ENCODE measurements at places on chromosomes 6 and 20.

GRCh38 chr6:54198134-54198533 lies 86.9 kb downstream of the MLIP start:
- no peak for DNase-seq

DNA sequence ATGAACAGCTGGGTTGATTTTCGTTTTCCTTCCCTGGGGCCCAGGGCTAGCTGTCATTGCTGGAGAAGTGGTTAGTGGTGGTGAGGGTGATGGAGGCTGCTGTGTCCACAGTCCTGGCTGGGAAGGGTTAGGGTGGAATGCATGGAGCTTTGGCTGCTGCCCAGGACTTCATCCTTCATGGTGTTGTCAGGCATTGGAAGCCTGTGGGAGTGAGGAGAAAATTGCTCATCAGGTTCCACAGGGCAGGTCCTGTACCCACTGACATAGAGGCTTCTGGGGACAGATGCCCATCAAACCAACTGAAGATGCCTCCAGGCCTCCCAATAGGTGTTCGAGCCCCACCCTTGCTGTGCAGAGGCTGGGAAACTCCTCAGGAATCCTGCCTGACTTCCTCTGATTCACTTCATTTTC lies 262.4 kb upstream of the SUPT3H start:
- DNase-seq = no peak

- no peak for DNase-seq
Measured at GRCh38 chr6:38311201-38311600, 328.5 kb downstream of the BTBD9 start.

DNA sequence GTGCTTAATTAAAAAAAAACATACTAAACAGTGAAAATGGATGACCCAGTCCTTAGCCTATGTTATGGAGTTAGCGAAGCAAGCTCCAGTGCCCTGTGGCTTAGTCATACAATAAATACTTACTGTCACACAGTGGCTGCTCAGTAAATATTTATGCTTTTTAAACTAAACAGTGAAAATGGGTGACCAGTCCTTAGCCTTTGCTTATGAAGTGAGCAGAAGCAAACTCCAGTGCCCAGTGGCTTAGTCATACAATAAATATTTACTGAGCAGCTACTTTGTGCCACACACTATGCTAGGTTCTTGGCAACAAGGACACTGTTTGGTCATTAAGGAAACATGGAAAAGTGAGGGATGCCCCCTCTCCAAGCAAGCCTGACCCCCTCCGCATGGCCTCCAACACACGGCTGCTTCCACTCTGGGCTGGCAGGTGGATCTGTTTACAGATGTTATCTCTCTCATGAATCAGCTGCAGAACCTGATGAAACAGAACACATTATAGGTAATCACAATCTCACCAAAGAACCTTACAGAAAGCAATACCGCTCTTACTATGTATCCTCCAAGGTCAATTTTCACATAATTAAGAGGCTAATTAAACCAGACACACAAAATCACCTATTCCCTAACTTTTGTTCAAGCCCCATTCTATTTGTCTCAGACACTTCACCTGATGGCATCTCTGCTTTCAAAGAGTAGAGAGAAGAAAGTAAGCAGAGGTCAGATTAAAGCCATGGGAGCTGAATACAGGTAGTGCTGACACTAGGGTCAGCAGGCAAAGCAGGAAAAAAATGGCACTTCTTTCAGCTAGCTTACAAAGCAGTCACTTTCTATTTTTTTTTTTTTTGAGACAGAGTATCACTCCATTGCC lies 27.3 kb downstream of the CDK5RAP1 start:
- no peak for DNase-seq

DNA sequence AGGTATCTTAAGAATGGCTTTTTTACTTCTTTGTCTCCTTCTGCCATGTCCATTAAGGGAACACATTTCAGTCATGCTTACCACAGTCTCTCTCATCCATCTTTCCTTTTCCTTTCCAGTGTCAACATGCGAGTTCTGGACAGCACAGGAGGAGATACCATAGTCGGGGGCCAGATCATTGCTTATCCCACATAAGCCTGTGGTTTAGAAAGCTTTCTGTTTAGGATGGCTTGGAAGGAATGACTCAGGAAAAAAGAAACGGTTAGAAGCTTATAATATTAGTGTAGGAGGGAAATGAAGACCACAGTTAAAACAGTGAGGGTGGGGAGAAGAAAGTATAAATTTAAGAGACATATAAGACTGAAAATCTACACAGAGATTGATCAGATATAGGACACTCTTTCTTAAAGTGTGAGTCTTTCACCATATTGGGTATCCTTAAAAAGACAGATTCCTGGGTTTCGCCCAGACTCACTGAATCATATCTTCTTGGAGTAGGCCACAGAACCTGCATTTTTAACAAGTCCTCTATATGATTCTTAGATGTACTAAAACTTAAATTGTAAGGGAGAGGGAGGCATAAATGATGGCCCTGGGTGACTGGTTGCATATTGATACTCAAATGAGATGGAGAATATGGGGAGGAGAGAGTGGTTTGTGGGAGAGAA lies 36.1 kb downstream of the DSE start:
- DNase-seq = no peak

DNA sequence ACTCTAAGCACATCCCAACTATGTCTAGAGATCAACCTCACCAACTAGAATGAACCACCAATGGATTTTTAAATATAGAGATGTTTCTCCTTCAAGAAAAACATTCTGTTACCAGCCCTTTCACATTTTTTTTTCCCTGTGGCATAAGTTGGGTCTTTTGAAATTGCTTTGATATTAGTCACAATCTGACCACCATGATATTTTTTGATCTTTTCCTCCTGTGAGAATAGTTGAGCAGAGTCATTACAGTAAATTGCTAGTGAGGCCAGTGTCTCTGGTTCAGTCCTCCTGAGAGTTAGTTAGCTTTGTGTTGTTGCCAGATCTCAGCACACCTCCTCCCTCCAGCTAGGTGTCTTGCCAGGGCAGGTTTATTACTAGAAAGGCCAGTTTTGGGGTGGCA lies 79.7 kb upstream of the MYLIP start:
- DNase-seq = no peak

GRCh38 chr6:122998403-122998975 lies 2.5 kb downstream of the CLVS2 start:
- no peak for DNase-seq

DNA sequence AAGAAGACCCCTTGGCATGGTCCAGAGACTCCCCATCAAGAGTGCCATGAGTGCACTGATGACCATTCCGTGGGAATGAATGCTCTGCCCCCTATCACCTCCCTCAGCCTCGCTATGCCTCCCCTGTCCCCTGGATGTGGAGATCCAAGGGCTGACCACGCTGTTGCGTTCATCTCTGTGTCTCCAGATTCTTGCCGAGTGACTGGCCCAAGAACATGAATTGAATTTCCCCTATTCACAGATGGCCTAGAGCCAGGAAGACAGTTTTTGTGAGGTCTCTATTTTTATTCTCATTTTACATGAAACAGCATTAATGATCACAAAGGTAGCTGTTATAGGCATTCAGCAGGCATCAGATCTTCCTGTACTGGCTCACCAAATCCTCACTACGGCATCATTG lies 33.6 kb downstream of the MAFB start:
- DNase-seq = no peak

DNA sequence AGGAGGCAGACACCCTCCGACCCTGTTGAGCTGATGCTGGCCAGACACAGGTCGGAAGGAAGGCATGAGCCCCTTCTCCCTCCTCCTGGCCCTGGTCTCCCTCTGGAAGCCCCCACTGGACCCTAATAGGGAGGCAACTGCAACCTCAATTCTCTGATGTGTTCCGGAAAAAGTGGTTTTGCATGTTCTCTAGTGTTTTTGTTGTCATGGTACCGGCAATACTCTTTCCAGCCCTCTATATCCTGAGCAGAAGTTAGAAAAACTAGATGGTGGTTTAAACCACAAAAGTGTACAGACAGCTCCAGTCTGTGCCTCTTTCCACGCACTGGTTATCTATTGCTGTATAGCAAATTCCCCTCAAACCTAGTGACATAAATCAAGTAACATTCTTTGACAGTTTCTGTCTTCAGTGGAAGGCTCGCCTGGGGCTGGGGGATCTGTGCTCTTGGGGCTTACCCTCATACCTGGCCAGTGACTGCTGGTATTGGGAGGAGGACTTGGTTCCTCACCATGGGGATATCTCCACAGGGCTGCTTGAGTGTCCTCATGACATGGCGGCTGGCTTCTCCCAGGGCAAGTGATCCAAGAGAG lies 37.0 kb downstream of the SYTL3 start:
- no peak for DNase-seq

DNA sequence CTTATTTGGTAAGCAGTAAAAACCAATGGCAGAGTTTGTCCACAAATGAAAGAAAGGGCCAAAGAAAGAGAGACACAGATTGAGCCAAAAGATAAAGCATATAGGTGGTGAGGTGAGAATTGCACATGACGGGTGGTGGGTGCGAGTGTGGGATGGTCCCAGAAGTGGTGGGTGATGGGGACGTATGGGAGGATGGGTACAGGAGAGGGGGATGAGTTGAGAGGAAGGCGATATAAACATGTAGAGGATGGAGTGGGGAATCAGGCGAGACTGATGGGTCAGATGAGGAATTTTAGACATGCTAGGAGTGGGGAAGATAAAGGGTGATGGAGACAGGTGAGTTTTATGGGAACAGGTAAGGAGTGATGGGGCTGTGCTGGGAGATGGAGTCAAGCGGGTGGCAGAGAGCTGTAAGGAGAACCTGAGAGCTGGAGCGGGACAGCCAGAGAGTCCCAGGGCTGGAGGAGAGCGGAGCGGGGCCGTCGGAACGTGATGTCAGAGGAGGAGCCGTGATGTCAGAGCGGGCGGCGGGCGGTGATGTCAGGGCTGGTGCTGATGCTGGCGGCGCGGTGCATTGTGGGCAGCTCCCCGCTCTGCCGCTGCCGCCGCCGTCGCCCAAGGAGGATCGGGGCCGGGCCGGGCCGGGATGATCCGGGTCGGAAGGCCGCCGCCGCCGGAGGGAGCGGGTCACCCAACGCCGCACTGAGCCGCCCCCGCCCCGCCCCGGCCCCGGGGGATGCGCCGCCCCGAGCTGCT lies at the start of gene TTBK1:
TSS of gene TTBK1 (plus strand) at position 574 of the 756 bp plus-strand sequence. CDS start 3,180 bp downstream, outside the sequence.
- DNase-seq = no peak

DNA sequence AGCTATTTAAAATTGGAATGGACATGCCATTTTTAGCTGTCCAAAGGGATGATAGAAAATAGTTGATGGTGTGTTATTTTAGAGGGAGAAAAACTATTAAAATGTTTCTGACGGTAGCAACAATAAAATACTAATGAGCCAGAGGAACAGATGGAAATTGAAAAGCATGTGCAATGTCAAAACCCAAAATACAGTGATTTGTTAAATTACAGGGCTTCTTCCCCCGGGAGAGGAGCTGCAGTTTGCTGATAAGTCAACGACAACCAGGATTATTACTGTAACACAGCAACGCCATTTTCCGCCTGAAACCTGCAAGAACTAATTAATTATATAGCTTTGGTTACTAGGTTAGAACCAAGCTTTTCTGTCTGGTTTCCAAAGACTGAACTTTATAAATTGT lies 179.6 kb upstream of the SPTLC3 start:
- no peak for DNase-seq

DNA sequence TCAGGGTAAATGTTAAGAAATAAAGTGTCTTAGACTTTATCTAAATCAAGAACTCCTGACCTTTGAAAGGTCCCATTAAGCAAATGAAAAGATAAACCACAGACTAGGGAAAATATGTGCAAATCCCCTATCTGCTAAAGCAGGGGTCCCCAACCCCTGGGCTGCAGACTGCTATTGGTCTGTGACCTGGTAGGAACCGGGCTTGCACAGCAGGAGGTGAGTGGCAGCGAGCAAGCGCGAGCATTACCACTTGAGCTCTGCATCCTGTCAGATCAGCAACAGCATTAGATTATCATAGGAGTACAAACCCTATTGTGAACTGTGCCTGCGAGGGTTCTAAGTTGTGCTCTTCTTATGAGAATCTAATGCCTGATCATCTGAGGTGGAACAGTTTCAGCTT lies 42.4 kb downstream of the LCA5 start:
- no peak for DNase-seq

GRCh38 chr20:38072898-38073297 lies 39.4 kb downstream of the RPRD1B start:
- no peak for DNase-seq

DNA sequence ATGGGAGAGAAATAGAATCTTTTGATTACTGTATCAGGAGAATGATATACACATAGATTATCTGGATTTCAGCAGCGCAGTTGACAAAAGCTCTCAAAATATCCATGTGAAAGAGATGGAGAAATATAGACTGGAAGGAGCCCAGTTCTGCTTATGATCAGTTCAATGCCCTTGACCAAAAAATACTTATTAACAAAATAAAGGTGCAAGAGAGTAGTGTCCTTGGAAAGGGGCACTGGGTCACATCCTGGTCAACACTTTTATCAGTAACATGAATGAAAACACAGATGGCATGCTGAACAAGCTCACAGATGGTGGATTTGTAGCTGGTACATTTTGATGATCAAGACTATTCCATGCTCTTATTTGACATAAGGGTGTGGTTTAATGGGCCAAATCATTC lies 63.9 kb upstream of the PLEKHG1 start:
- no peak for DNase-seq

GRCh38 chr6:157559201-157559756 lies 178.3 kb downstream of the ZDHHC14 start:
- no peak for DNase-seq

- no peak for DNase-seq
Measured at GRCh38 chr6:11865680-11866300, 87.2 kb upstream of the ADTRP start.

DNA sequence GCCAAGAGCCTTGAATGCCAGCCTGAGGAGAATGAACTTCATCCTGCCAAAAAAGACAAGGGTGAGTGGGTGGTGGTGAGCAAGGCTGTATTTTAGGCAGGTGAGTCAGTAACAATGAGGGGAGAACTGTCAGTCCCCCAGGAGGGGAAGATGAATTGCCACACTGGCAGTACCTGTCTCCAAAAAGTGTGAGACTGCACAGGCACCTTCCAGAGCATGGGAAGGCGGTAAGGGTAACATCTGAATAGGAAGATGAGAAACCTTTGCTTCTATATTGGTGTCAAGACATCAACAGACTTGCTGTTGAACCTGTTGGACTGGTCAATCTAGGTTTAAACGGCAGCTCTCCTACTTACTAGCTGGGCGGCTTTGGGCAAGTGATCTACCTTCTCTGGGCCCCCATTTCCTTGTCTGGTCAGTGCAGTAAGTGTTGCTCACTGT lies 30.9 kb downstream of the STK35 start:
- no peak for DNase-seq

- DNase-seq = no peak
Measured at GRCh38 chr6:144630857-144631256, 345.7 kb downstream of the UTRN start.

DNA sequence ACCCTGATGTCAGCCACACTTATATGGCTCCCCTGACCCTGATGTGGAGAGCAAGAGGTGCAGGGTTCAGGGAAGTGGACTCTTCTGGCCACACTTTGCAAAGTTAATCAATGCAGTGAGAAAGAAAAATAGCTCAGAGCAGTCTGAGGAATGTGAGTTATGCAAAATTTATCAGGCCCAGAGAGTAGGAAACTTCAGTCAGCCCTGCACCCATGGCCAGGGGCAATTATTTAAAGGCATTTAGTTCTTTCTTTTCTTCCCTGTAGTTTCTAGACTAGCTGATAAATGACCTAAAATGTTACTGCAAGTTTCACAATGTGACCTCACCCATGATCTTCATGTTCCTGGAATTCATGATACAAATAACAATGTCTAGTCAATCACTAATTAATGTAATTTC lies 143.7 kb upstream of the GGTLC1 start:
- DNase-seq = no peak

GRCh38 chr6:118905851-118906250 lies 11.9 kb downstream of the ASF1A start:
- no peak for DNase-seq

All from NCI-H187 treated with DMSO at 0.1 percent for 48 hours (cell line).